MCF 10A (cell line): ENCODE measurements at places on chromosomes 3 and 15. TPM values are rescaled to one million over a fixed set of nuclear protein-coding genes. Genes with fewer than 3 reads are reported as not detected.

DNA sequence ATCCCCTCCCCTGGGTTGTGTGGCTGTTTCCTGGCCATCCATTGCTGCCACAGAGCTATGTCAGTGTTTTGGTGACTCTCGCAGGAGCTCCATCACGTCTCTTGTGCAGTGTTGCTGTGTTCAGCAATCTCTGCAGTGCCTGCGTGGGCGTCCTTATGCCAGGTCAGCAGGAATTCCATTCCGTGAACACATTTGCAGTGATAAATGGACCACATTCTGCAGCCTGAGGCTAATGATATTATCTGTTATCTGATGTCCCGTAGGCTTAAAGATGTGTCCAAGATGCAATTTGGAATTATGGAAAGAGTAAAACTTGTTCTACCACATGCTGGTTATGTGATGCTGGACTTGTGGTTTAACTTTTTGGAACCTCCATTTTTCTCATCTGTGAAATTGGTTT is 25.5 kb upstream of the COL6A6 start:
- H3K27ac ChIP-seq, result no peak overlapping the region
- H3K4me3 ChIP-seq, result no peak overlapping the region

The DHFR2 gene
- total RNA-seq, result 3.4 and 5.0 TPM in 2 replicates

DNA sequence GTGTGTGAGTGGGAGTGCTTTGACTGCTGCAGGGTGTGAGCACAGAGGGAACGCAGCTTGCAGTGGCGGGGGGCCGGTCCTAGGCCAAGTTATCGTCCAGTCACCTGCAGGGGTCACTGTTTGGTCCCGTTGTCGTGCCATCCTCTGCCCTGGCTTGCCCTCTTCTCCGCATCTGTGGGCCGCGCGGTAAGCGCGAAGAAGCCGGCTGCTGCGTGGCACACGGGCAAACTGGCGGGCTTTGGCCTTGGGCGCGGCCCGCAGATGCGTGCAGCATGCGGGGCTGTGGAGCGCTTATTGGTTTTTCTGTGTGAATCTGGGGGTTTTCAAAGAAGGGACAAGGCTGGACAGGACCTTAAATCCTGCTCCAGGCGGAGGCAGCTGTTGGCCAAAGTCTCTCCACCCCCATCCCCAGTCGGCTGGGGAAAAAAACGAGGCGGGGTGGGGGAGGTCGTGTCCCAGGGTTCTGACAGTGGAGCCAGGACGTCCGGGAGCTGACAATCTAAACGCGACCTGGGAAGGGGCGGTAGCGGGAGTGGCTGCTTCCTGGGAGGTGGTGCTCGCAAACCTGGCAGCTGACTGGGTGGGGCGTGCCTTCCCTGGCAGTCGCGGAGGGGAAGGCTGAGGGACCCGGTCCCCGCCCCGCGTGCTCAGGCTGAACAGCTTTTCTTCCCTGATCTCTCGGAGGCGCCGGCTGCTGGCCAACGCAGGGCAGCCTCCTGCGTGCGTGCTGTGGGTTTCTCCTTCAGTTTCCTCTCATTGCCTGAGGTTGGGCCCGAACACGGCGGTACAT is 39.7 kb upstream of the VEPH1 start:
- H3K27ac ChIP-seq, result no peak overlapping the region
- peaks cover 5% of the 10 kb centered on the region for H3K4me1 ChIP-seq

The STRIT1 gene
- not detected in 2 replicates for total RNA-seq

The RPUSD3 gene
- total RNA-seq, result 40.3 and 40.7 TPM in 2 replicates
